Fibroblast of the aortic adventitia (primary cell): ENCODE measurements at places on chromosomes 13 and 19. TPM values are rescaled to one million over a fixed set of nuclear protein-coding genes. Genes with fewer than 3 reads are reported as not detected.

DNA sequence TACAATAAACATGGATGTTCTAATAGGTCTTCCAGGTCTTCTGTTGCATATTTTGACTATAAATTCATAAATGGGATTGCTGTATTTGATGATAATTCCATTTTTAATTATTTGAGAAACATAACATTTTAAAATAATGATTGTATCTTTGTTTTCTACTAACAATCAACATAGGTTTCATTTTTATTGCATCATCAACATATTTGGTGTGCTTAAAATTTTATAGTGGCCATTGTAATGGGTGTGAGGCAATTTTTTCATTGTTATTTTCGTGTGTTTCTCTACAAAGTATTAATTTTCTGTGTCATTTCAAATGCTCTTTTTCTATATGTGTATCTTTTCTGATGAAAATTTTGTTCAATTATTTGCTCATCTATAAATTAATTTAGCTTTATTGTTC is 13.2 kb downstream of the ZNF493 start:
- no peak for DNase-seq

DNA sequence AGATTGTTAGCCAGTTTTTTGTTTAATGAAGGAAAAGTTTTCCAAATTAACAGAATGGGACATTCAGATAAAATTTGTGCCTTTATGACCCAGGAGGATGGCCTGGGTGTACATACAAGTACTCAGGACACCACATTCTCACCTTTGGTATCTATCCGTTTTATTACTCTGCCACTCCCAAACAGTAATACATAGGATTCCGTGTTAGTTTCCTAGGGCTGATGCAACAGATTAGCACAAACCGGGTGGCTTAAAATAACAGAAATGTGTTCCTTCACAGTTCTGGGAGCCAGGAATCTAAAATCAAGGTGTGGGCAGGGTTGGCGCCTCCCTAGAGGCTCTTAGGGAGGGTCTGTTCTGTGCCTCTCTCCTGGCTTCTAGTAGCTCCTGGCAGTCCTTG is 129.9 kb downstream of the GGACT start:
- no peak for DNase-seq

DNA sequence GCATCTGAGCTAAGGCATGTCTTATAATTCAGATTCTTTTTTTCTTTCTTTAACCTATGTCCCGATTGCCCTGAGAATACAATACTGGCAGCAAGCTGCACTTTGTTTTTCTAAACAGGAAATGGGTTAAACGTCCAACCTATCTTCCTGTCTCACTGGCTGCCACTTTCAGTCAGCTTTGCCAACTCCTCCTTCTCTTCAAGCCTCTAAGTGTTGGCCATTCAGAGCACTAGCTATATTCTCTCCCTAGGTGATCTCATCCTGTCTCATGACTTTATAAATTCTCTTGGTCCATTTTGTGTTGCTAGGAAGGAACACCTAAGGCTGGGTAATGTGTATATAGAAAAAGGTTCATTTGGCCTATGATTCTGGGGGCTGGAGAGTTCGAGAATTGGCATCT is 109.5 kb upstream of the TSC22D1 start:
- no peak for DNase-seq

- no peak for DNase-seq
These were observed 1.1 kb downstream of the APC2 start for GRCh38 chr19:1450735-1451731.

GRCh38 chr13:85265296-85265695 is 533.9 kb downstream of the SLITRK6 start:
- DNase-seq = no peak

DNA sequence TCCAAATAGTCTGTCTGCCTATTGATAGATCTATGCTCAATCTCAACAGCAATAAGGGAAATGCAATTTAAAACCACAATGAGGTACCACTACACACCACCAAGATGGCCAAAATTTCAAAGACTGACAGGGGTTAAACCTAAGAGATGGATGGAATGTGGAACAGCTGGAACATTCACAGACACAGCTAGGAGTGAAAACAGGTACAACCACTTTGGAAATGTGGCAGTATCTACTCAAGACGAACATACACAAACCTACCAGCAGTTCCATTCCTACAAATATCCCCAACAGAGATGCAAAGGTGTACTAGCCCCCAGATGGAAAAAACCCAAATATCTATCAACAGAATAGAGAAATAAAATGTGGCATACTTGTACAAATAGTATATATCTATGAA is 86.4 kb downstream of the TSC22D1 start:
- no peak for DNase-seq

DNA sequence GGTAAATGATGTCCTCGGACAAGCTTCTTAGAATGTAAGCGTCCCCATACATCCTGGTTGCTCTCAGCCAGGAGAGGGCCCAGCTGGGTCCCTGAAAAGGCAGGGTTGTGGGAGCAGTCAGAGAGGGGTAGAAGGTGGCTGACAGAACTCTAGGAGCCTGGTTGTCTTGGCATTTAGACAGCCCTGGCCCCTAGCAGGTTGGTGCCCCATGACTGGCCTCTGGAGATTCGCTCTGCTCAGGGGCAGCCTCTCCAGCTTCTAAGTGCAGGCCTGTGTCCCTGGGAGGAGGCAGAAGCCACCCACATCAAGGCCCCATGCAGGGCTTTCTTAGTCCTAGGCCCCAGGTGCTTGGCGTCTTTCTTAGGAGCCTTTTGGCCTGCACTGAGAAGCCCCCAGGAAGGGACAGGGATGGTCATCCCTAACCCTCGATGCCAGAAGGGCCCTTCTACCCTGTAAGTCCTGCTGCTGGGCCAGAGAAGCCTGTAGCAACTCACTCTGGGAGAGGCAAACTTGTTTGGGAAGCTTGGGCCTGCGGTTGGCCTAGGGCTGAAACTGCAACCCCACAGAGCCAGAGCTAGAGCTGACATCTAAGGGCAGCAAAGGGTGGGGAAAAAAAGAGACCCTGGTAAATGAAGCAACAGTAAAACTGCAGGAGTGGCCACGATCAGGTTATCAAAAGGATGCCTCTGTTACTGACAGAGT is 2.8 kb upstream of the CDX2 start:
- no peak for DNase-seq

- DNase-seq = no peak
These were observed 8.9 kb downstream of the B3GLCT start for GRCh38 chr13:31208559-31209122.

LRRC4B gene
- not detected in 2 replicates for total RNA-seq

ZNF417 gene
- total RNA-seq = 15.8 and 16.1 TPM in 2 replicates

PEG3 gene
- total RNA-seq = 0.18 and 0.49 TPM in 2 replicates

DNA sequence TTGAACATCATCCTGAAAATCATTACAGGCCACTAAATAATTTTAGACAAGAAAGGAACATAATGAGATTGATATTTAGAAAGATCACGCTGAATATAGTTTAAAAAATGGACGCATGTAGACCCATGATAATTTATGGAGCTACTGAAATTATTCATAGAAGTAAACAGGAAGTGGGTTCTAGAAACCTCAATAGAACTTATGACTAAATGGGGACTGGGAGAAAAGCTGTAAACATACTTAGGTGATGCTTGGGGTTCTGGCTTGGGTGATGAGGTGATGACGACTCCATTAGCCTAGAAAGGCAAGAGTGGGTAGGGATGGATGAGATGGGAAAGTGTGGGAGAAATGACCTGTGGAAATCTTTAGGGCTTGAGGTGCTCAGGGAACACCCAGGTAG is 484.0 kb downstream of the MYO16 start:
- no peak for DNase-seq

- DNase-seq = no peak
These were observed 885 bp downstream of the MLNR start for GRCh38 chr13:49220856-49221589.

- no peak for DNase-seq
These were observed 27.9 kb upstream of the PARP4 start for GRCh38 chr13:24540236-24541126.

DNA sequence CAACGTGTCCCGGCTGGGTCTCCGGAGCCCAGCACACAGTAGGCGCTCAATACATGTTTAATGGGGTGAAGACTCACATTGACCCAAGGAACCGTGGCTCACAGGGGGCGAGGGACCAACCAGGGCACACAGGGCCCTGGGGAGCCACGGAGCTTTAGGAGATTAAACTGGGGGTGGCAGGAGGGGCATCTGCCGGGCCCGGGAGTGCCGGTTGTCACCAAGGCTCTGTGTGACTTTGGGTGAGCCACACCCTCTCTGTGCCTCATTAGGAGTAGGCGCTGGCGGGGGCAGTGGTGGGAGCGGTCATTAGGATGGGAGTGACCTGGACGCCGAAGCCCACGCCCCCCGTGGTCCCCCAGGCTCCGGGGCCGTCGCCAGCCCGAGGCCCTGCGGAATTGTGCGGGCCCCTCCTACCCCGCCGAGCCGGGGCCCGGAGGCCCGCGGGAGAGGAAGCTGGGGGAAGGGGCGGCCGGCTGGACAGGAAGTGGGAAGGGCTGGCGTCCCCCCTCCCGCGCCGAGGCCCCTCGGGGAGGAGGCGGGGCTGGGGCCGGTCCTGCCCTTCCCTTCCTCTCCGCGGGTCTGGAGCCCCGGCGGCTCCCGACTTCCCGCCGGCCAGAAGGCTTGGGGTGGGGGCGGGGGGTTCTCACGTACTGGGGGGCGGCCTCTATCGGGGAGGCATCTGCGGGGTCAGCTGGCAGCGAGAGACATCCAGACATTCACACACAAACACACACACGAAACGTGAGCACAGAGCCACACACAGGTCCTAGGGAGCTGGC is 1.8 kb upstream of the SSBP4 start:
- DNase-seq = peak; percentile 72

ATP7B gene
- total RNA-seq = 1.3 and 1.5 TPM in 2 replicates

DNA sequence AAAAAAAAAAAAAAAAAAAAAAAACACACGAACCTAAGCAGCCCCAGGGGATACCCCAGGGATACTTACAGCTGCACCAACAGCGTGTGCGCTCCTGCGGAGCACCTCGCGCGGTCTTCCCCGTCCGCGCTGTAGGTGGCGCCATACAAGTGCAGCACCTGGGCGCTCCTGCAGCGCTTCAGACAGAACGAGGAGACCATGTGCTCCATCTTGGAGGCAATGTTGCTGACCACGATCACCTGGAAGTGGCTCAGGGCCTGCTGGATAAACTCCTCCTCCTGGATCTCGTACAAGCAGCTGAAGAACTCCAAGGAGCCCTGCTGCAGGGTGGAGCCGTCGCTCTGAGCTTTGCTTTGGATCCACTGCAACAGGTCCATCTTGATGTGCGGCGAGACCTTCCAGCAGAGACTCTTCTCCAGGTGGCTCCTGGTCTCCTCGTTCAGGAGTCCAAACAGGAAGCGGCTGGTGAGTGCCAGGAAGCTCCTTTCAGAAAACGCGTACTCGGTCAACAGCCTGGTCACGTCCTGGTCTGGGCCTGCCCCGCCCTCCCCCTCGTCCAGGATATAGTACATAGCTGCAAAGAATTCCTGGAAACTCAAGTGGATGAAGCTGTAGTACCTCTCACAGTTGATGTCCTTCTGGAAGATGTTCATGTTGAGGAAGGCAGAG is 14.5 kb downstream of the NLRP12 start:
- DNase-seq = no peak

DNA sequence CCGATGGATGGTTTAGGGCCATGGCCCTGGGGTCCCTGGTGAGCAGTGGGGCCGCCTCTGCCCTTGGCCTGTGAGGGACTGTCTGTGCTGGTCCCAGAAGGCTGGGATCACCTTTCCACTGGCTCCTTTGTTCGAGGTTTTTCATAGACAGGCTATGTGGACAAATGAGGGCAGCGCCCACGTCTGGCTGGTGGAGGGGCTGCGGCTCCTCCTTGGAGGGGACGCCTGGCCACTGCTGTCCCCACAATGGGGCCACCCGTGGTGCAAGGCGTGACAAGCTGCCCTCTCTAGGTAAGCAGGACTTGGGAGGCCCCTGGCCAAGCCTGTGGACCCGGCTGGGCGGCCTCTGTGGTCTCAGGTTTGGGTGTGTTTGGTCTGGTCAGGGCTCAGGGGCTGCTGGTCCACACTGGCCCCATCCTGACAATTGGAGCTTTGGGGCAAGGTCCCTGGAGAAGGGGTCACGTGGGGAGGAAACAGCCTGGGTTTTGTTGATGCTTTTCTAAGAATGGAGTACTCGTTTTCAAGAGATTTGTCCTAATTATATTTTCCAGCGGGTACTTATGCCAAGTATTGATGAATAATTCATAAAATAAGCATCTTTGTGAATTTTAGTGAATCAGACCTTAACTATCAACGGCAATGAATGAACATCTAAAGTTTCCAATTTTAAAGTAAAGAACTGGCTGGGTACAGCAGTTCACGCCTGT is 33.3 kb downstream of the MCF2L start:
- no peak for DNase-seq
